ENCODE measurements at places on chromosomes 13 and 19. TPM values are rescaled to one million over a fixed set of nuclear protein-coding genes. Genes with fewer than 3 reads are reported as not detected.

Gene CD177
- 0.38 TPM for total RNA-seq

Gene RASIP1
- total RNA-seq = 192 TPM

Gene STAP2
- 66.2 TPM for total RNA-seq

Gene HSH2D
- total RNA-seq = not detected

Gene NEK3
- 82.4 TPM for total RNA-seq

Gene TTC9B
- total RNA-seq = 1.1 TPM

Gene LHB
- total RNA-seq = 1.4 TPM

Gene FBXO17
- 16.0 TPM for total RNA-seq

Gene MAG
- total RNA-seq = not detected

Gene SCEL
- not detected for total RNA-seq

Gene KL
- total RNA-seq = 29.6 TPM

Gene KIR2DL1
- total RNA-seq = not detected

Gene ZNF579
- total RNA-seq = 36.4 TPM

DNA sequence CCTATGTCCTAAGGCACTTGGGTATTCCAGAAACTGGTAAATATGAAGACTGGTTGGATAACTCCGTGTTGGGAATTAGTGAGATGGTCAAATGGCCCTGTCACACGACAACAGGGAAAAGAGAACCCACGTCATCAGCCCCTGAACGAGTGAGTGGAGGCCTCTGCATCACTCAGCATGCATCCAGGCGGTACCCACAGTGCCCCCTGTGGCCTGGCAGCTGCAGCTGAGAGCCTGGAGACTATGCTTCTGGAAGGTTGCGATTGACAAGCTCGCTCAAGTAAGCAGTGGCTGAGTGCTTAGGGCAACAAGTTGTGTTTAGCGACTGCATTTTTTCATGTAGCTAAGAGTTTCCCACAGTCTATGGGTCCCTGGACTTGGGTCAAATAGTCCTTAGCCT, 55.9 kb downstream of the COL4A2 start:
- H3K36me3 ChIP-seq = peaks cover 49% of the 10 kb centered on the region
- H3K4me1 ChIP-seq = peaks cover 50% of the 10 kb centered on the region
- H3K4me3 ChIP-seq = no peak overlapping the region
- no peak overlapping the region for H3K27ac ChIP-seq

- peak overlapping the region; percentile 99 for H3K27ac ChIP-seq
- DNase-seq = peak; percentile 56
- peaks cover 7% of the 10 kb centered on the region for H3K27me3 ChIP-seq
- H3K4me1 ChIP-seq = peaks cover 19% of the 10 kb centered on the region
These were observed 645 bp downstream of the UBL3 start for GRCh38 chr13:29849731-29850212.

GRCh38 chr19:43148233-43148632, 38.1 kb downstream of the PSG5 start:
- no peaks in the 10 kb centered on the region for H3K27me3 ChIP-seq
- DNase-seq = no peak
- H3K36me3 ChIP-seq = no peaks in the 10 kb centered on the region
- no peaks in the 10 kb centered on the region for H3K4me1 ChIP-seq
- no peak overlapping the region for H3K27ac ChIP-seq

- no peaks in the 10 kb centered on the region for H3K4me1 ChIP-seq
- no peaks in the 10 kb centered on the region for H3K27me3 ChIP-seq
- no peak overlapping the region for H3K4me3 ChIP-seq
- H3K27ac ChIP-seq = no peak overlapping the region
These were observed 495.6 kb downstream of the SLITRK6 start for GRCh38 chr13:85303630-85304029.

- peaks cover 6% of the 10 kb centered on the region for H3K27me3 ChIP-seq
- peak overlapping the region; percentile 97 for H3K27ac ChIP-seq
- H3K4me1 ChIP-seq = peaks cover 27% of the 10 kb centered on the region
- H3K4me3 ChIP-seq = peak overlapping the region; percentile 97
- DNase-seq = peak; percentile 94
- H3K36me3 ChIP-seq = peaks cover 14% of the 10 kb centered on the region
These were observed 580 bp downstream of the HSD17B14 start for GRCh38 chr19:48835734-48836088.

DNA sequence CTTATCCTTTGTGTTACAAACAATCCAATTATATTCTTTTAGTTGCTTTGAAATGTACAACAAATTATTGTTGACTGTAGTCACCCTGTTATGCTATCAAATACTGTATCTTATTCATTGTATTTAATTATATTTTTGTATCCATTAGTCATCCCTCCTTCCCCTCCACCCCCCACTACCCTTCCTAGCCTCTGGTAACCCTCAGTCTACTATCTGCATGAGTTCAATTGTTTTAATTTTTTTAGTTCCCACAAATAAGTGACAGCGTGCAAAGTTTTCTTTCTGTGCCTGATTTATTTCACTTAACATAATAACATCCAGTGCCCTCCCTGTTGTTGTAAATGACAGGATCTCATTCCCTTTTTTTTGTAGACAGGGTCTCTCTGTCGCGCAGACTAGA, 4.5 kb downstream of the SAE1 start:
- no peak overlapping the region for H3K4me3 ChIP-seq
- DNase-seq = no peak
- peaks cover 17% of the 10 kb centered on the region for H3K27me3 ChIP-seq
- H3K36me3 ChIP-seq = peaks cover 19% of the 10 kb centered on the region
- H3K4me1 ChIP-seq = peaks cover 33% of the 10 kb centered on the region
- peak overlapping the region; percentile 72 for H3K27ac ChIP-seq

GRCh38 chr13:43787997-43788396, 1.2 kb upstream of the ENOX1 start:
- H3K27me3 ChIP-seq = peaks cover 11% of the 10 kb centered on the region
- peak overlapping the region; percentile 88 for H3K4me3 ChIP-seq
- DNase-seq = peak; percentile 54
- no peak overlapping the region for H3K27ac ChIP-seq
- peaks cover 12% of the 10 kb centered on the region for H3K4me1 ChIP-seq

DNA sequence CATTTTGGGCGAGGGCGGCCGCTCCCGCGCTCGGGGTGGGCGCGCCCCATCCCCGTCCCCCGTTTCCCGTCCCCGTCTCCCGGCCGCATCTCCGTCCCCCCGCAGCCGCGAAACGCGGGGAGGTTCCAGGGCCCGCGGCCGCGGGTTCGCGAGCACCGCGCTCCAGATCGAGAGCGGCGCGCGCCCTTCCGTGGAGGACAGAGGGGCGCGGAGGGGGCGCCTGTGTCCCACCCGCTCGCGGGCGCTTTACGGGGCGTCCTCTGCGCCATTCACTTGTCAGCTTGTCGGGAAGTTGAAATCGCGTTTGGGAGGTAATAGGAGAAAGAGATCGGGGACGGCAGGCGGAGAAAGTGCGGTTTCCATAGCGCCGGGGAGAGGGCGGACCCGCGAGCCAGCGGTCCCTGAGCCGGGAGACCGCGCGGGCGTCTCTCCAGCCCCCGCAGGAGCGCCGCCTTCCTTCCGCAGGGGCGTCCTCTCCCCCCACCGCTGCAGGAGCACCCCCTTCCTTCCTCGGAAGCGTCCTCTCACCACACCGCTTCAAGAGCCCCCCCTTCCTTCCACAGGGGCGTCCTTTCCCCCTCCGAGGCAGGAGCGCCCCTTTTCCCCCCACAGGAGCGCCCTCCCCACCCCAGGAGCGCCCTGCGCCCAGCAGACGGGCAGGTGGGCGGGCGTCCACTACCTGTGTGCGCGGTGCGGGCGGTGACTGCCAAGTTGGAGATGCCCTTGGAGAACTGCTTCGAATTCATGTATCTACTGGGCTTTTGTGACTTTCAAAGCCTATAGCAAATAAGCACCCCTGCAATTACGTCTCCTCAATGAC, 962 bp upstream of the IRS2 start:
- H3K4me1 ChIP-seq = no peaks in the 10 kb centered on the region
- peak overlapping the region; percentile 87 for H3K4me3 ChIP-seq
- H3K27me3 ChIP-seq = peaks cover 3% of the 10 kb centered on the region
- DNase-seq = peak; percentile 40

DNA sequence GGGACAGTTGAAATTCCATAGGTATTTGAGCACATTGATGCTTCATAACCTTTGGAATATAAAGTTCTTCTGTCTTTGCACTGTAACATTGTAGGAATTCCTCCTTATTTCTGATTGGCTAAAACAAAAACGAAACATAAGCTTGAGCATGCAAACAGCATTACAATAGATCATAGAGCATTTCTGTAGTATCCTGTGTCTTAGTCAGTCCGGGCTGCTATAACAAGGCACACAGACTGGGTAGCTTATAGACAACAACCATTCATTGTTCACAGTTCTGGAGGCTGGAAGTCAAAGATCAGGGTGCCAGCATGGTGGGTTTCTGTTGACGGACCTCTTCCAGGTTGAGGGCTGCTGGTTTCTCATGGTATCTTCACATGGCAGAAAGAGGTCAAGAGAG, 188.7 kb upstream of the SOX21 start:
- H3K36me3 ChIP-seq = no peaks in the 10 kb centered on the region
- H3K4me3 ChIP-seq = no peak overlapping the region
- DNase-seq = no peak
- H3K27ac ChIP-seq = no peak overlapping the region
- H3K4me1 ChIP-seq = no peaks in the 10 kb centered on the region
- H3K27me3 ChIP-seq = no peaks in the 10 kb centered on the region

- H3K27ac ChIP-seq = no peak overlapping the region
- no peak for DNase-seq
- no peak overlapping the region for H3K4me3 ChIP-seq
- H3K4me1 ChIP-seq = peaks cover 38% of the 10 kb centered on the region
- no peaks in the 10 kb centered on the region for H3K36me3 ChIP-seq
These were observed 8.5 kb downstream of the FOXO1 start for GRCh38 chr13:40657951-40658350.

DNA sequence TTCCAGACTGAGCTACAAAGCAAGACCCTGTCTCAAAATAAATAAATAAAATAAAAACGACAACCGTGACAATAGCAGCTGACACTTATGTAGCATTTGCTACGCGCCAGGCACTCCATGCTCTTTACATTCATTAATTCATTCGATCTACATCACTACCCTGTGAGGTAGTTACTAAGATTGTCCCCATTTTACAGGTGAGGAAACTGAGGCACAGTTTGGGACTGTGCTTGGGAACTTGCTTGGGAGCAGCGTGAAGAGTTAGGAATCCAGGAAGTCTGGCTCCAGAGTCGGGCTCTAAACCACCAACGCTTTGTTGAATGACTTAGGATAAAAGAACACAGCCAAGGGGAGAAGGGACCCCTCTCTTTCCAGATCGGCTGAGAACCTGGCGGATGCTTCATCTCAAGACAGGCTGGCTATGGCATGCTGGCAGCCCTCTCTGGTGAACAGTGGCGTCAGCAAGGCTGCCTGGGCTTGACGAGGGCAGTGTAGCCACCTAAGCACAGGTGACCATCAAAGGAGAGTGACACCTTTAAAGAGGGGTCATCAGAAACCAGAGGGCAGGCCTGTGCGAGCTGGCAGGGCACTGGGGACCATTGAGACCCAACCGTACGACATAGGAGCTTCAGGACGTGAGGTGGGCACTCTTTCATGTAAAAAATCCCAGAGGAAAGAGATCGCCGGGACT, 591 bp downstream of the DOHH start:
- peaks cover 4% of the 10 kb centered on the region for H3K36me3 ChIP-seq
- DNase-seq = no peak
- peaks cover 11% of the 10 kb centered on the region for H3K4me1 ChIP-seq
- peak overlapping the region; percentile 98 for H3K27ac ChIP-seq

DNA sequence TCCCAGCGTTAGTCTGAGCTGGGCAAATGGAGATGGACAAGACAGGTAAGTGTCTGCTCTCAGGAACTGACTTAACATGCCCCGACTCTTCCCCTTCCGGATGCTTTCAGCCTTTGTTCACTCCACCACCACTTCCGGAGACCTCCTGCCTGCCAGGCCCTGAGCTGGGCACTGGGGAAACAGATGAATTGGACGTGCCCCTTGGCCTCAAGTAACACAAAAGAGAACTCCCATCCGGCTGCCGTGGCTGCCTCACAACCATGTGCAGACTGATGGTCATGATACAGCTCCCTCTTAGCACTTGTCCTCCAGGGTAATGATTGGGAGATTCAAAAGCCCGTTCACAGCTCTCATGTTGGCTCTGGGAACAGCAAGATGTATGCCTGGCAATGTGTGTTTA, 6.9 kb downstream of the ZNF784 start:
- no peaks in the 10 kb centered on the region for H3K4me1 ChIP-seq
- peak overlapping the region; percentile 71 for H3K4me3 ChIP-seq
- H3K27ac ChIP-seq = peak overlapping the region; percentile 64
- peaks cover 13% of the 10 kb centered on the region for H3K27me3 ChIP-seq
- peaks cover 10% of the 10 kb centered on the region for H3K36me3 ChIP-seq

DNA sequence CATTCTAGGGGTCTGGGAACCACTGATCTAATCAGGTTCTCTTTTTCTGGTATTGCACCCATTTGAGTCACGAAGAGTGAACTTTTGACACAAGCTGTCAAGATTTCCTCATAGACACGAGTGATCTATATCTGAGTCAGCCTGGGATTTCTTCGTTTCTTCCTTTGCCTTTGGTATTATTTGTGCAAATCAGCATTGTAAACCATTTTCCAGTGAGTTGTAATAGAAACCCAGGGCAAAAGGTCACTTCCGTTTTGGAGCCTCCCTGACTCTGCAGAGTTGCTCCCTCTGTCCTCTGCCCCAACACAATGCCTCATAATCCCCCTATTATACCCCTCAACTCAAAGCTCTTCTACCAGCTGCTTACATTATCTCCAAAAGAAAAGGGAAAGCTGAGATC, 615.1 kb downstream of the EFNB2 start:
- no peak overlapping the region for H3K4me3 ChIP-seq
- no peaks in the 10 kb centered on the region for H3K36me3 ChIP-seq
- H3K4me1 ChIP-seq = no peaks in the 10 kb centered on the region

DNA sequence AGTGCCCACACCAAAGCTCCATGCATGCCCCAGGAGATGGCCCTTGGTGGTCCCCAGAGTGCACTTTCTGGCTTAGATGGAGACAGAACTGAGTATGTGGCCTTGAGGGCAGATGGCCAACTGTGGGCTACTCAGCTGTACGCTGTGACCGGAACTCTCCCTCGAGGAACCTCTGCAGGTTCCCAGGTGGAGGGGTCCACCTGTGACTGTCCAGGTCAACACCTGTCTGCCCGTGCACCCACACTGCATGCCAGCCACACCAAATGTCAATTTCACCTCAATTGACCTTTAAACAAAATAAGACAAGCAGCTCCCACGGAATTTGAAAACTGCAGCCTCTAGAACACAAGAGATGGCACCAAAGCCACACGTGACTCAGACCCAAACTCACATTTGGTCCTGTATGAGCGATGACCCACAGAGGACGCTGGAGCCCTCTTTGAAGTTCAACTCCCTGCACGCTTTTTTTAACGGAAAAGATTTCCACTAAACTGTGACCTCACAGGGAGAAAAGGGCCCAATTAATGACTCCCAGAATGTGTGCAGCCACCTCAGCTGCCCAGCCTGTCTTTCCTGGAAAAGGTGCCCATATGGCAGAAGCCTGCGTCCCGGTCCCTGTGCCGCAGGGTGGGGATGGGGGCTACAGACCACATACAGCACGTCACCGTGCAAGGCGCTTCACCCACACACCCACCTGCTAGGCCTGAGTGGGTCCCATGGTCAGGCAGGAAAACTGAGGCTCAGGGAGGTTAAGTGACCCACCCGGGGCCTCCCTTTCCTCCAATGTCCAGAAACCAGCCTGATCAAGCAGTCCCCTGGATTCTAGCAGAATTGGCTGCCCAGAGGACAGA, 47.7 kb downstream of the KLF2 start:
- no peak overlapping the region for H3K4me3 ChIP-seq
- peaks cover 17% of the 10 kb centered on the region for H3K27me3 ChIP-seq
- H3K27ac ChIP-seq = no peak overlapping the region
- no peak for DNase-seq
- peaks cover 11% of the 10 kb centered on the region for H3K4me1 ChIP-seq
- peaks cover 29% of the 10 kb centered on the region for H3K36me3 ChIP-seq
